Glomerular endothelial cell (primary cell): ENCODE measurements at places on chromosomes 3 and 15.
A peak's percentile ranks its signal among the peaks of the same experiment; 100 is the strongest.

DNA sequence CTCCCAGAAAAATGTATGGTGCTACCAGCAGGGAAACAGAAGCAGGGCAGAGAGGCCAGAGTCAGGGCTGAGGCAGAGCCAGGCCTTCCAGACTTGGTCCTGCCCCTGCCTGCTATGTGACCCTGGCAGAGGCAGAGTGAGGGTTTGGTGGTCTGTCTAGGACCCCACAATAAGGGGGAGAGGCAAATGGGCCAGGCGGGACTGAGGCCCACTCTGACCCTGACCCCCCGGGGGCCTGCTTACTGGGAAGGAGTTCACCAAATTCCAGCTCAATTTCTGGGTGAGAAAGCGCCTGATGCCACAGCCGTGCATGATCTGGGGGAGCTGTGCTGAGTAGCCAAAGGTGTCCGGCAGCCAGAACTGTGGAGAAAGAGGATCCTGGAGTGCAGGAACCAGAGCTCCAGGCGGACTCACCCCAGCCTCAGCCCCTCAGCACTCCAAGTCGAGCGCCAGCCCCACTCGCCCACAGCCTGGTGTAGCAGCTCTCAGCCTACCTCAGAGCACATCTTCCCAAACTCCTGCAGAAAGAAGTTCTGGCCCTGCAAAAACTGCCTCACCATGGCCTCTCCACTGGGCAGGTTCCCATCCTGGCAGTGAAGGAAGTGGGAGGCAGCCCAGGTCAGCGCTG is 6.9 kb downstream of the MAN2C1 start:
- DNase-seq, result no peak

DNA sequence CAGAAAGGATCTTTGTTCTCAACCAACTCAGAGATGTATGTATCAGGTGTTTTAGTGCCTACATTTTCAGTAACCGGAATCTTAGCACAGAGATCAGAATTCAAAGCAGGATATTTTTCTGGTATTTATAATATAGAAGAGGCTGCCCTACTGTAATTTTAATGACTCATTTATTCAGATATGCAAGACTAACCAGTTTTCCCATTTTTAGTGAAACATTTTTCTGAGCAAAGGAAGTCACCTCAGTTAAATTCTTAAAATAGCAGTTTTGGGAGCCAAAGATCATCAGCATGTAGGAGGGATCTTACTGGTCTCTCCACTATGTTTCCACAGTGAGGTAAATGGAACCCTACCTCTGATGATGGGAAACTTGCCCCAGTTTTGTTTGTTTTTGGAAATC is 42.0 kb downstream of the SRP14 start:
- DNase-seq, result no peak

- no peak for DNase-seq
These were observed 4.1 kb downstream of the CCNDBP1 start for GRCh38 chr15:43189296-43189695.

DNA sequence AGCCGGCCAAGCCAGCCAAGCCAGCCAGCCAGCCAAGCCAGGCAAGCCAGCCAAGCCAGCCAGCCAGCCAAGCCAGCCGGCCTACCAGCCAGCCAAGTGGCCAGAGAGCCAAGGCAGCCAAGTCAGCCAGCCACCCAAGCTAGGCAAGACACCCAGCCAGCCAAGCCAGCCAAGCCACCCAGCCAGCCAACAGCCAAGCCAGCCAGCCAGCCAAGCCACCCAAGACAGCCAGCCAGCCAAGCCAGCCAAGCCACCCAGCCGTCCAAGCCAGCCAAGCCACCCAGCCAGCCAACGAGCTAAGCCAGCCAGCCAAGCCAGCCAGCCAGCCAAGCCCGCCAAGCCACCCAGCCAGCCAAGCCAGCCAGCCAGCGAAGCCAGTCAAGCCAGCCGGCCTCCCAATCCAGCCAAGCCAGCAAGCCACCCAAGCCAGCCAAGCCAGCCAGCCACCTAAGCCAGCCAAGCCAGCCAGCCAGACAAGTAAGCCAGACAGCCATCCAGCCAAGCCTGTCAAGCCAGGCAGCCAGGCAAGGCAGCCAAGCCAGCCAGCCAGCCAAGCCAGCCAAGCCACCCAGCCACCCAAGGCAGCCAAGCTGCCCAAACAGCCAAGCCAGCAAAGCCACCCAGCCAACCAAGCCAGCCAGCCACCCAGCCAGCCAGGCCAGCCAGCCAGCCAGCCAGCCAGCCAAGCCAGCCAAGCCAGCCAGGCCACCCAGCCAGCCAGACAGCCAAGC is 200.5 kb downstream of the GOLGA6L6 start:
- no peak for DNase-seq

- DNase-seq, result no peak
These were observed 52.7 kb upstream of the SCAANT1 start for GRCh38 chr3:63964681-63965485.

DNA sequence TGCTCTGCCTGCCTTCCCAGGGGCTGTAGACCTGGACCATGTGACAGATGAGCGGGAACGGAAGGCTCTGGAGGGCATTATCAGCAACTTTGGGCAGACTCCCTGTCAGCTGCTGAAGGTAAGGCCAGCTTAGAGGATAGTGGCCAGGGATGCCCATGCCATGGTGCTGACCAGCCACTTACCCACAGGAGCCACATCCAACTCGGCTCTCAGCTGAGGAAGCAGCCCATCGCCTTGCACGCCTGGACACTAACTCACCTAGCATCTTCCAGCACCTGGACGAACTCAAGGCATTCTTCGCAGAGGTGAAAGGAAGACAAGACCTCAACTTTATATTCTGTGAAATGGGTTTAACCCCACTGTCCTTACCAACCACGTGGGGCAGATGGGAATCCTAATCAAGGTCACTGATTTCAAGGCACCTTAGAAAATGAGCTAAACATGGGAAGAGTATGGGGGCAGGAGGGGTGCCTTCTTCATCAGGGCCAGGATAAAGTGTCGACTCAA is 26.7 kb downstream of the NBEAL2 start:
- no peak for DNase-seq

DNA sequence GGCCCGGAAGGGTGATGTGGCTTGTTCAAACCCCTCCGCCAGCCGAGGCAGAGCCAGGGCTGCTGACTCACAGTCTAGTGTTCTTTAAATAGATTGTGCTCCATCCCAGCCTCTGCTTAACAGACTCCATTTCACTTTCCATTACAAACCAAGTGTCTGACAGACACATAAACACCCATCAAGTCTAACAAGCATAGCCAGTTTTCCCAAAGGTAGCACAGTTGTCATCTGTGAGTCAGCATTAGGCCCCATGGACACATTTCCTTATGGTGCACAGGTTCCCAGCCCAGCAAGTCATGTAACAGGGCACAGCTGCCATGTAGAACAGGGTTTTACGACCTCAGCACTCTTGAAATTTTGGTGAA is 109.9 kb upstream of the RAP2B start:
- peak; percentile 58 for DNase-seq

GRCh38 chr15:66591322-66591862 is 25.6 kb upstream of the LCTL start:
- DNase-seq, result no peak
